ENCODE measurements at places on chromosomes 6 and 20.

- no peak for DNase-seq
Observed at GRCh38 chr6:71579902-71580301, 291.3 kb downstream of the OGFRL1 start.

- no peak for DNase-seq
Observed at GRCh38 chr6:7684843-7685242, 41.1 kb upstream of the BMP6 start.

DNA sequence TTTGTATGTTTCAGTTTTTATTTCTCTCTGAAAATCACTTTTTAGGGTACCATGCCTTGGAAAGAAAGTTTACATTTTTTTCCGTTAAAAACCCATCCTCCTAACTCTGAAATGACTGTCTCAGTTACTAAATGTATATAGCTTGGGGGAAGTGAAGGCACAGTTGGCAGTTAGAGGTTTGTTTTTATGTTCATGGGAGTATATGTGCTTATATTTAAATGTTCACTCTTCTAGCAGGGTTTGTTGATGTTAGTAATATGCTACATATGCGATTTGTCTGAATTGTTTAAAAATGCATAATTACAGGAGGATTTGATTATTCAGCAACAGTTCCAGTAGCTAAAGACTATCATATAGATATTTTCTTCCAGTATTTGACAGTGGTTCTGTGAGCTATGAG lies 31.1 kb downstream of the CDKAL1 start:
- peak; percentile 26 for DNase-seq

GRCh38 chr20:54661880-54662465 lies 186.6 kb downstream of the DOK5 start:
- DNase-seq: no peak

DNA sequence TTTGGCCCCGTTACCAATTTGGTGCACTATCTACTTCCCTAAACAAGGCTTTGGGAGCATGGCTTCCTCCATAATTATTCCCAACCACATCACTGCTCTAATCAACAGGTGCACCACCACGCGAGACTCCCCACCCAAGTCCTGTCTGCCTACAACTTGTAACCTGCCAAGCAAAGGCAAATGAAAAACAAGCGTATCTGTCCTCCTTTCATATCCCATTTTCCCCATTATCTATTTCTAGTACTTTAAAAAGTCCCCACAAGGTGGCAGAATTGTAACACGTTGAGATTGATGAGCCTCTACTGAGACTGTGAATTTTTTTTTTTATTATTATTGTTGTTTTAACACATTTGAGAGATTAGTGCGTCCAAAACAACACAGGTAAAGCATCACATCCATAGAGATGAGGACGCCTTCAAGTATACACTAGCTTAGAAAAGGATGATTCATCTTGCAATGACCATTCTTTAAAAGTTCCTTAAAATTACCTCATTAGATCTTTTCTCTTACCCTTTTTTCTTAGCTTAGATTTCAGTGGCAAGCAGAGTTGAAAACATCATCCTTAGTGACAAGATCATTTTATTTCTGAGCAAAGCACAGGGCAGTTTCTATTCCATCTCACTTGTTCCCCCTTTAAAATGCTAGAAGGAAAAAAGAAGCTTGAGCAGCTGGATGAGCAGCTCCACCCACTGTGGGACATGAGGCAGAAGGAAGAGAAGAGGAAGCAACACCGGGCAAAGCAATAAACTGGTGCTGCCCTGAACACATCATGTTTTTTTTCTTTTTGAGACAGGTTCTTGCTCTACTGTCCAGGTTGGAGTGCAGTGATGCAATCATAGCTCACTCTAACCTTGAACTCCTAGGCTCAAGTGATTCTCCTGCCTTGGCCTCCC lies 210.8 kb downstream of the ARHGAP18 start:
- peak; percentile 57 for DNase-seq

GRCh38 chr6:167349631-167350274 lies 24.9 kb downstream of the TTLL2 start:
- DNase-seq: no peak

- no peak for DNase-seq
Observed at GRCh38 chr6:136439514-136440190, 110.6 kb downstream of the MAP7 start.

- DNase-seq: no peak
Observed at GRCh38 chr6:161417717-161418462, 144.0 kb upstream of the AGPAT4 start.

DNA sequence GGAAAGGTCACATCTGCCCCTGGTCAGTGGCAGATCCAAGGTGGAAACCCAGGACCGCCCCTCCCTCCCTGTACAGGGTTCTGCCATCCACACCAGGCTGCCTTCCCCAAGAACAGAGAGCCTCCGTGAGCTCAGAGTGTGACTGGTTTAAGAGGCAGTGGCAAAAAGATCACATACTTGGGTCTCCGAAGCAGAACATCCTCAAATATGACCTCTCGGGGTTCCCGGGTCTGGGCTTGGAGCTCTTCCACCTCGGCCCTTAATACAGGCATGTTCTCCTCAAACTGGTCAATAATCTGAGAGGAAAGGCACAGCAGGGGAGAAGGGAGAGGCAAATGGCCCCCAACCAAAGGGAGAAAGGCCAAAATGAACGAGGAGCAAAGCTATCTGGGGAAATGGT lies 14.8 kb downstream of the C20orf96 start:
- no peak for DNase-seq

DNA sequence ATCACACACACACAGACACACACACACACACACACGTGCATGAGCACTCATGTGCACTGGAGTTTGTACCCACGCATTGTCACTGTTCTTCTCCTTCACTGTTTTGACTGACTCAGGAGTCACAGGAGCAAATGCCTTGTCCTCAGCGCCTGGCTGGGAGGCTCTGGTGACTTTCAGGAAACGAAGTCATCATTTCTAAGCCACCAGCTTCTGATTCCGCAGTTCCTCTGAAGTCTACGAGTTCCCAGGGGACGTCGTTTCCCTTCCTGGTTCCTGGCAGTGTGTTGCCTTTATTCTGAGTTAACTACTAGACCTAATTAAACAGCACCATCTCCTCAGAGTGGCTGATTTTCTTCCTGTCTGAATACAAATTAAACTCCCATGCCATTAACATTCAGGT lies 82.2 kb upstream of the PMEPA1 start:
- no peak for DNase-seq

GRCh38 chr6:147136057-147136456 lies 68.2 kb upstream of the STXBP5 start:
- DNase-seq: no peak

DNA sequence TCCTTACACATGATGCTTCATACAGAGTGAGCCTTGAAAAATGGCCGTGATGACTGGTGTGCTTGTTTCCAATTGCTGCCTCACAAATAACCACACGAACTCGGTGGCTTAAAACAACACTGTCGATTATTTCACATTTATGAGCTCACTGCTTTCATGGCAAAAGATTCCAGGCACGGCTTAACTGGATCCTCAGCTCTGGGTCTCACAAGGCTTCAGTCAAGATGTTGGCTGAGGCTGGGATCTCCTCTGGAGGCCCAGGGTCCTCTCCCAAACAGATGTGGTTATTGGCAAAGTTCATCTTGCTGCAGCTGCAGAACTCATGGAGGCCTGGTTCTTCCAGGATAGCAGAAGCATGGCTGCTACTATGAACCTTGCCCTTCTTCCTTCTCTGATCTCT lies 144.6 kb downstream of the TFAP2C start:
- no peak for DNase-seq

DNA sequence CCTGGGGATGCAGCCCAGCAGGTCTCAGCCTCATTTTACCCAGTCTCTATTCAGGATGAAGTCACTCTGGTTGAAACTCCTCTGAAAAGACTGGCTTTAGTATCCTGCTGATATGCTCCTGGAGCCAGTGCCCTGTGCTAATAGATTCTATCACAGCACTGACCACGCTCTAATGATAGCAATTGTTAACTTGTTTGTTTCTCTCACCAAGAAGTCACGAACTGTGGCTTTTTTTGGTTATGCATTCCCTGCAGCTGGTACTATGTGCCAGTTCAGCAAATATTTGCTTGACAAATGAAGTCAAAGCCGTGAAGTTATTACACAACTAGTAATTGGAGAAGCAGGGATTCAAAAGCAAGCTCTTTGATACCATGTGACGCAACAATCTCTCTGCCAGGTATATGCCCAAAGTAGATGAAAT lies 754.6 kb downstream of the KIF16B start:
- DNase-seq: no peak

GRCh38 chr20:39534846-39535245 lies 572.7 kb downstream of the DHX35 start:
- DNase-seq: no peak

- no peak for DNase-seq
Observed at GRCh38 chr6:71011871-71012371, 55.1 kb upstream of the B3GAT2 start.

- DNase-seq: no peak
Observed at GRCh38 chr20:18224968-18225568, 63.3 kb upstream of the ZNF133 start.

DNA sequence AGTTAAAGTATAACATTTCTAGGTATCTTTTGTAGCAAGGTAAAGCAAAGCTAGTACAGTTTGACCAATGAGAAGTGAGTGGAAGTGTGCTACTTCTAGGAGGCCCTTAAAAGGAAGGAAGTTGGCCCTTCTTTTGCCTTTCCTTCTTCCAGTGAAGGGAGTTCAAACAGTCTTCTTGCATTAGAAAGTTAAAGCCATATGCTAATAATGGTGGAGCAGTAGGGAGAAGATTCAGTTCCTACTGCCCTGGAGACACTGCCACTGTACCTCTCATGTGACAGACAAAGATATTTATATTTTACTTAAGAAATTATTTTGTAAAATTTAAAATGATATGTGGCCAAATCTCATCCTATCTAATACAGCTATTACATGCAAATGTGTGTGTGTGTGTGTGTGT lies 26.0 kb upstream of the RCAN2 start:
- no peak for DNase-seq

DNA sequence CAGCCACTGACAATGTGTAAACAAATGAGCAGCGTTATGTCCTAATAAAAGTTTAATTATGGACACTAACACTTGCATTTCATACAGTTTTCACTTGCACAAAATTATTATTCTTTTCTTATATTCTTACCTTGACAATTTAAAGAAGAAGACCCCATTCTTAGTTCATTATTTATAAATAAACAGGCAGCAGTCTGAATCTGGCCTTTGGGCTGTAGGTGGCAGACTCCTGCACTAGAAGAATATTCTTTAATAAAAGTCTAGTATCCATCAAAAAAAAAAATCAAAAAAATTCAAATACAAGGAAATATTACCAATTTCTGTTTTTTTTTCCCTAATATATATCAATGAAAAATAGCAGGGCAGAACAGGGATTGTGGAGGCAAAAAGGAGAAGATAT lies 24.8 kb downstream of the PTCHD4 start:
- DNase-seq: no peak

Measured in T-helper 1 cell (primary cell).